ENCODE measurements at places on chromosomes 1 and 21.

DNA sequence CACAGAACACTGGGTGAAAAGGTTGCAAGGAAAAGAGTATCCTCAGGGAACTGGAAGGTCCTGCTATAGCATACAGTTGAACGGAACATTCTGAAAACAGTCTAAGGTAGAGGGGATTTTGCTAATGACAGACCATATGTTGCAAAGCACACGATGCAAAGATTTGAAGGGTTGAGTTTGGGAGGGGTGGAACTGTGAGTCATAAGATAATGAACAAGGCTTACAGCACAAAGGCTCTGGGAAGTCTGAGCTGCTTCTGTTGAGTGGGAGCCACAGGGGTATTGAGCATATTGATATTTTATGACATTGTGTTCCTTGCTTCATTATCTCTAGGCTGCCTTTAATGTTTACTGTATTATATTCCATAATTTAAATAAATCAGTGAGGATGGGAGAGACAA is 104.9 kb downstream of the PLPPR4 start:
- DNase-seq: no peak

GRCh38 chr1:68011657-68012375 is 38.6 kb downstream of the DIRAS3 start:
- no peak for DNase-seq

DNA sequence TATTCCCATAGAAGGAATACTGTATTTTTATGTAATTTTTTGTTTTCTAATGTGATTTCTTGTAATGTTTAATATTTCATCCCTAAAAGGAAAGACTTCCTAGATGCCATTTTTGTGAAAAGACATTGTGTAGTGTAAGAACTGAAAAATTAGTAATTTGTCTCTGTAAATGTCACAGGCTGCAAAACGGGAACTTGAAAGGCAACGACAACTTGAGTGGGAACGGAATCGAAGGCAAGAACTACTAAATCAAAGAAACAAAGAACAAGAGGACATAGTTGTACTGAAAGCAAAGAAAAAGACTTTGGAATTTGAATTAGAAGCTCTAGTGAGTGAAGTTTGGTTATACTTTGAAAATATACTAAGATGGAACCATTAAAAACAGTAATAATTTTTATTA is 132.2 kb downstream of the ITSN1 start:
- DNase-seq: no peak

DNA sequence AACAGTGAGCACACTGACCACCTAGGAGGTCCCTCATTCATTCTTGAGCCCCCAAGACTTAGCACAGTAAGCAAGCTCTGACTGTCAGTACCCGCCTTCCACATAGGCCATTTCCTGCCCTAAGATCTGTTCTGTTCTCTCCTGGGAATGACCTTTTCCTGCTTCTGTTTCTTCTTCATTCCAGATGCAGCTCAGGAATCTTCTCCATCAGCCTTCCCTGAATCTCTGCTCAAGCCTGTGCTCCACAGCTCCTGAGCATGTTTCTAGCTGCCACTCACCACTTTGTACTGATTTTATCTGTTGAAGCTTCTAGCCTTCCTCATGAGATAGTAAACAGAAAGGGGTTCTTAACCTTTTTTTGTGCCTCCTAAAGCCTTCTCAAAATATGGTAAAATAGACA is 56.6 kb downstream of the ZNF281 start:
- no peak for DNase-seq

GRCh38 chr21:30882866-30883597 is 1.7 kb upstream of the KRTAP11-1 start:
- no peak for DNase-seq

- no peak for DNase-seq
These were observed 119.0 kb downstream of the PEX14 start for GRCh38 chr1:10593750-10594149.

DNA sequence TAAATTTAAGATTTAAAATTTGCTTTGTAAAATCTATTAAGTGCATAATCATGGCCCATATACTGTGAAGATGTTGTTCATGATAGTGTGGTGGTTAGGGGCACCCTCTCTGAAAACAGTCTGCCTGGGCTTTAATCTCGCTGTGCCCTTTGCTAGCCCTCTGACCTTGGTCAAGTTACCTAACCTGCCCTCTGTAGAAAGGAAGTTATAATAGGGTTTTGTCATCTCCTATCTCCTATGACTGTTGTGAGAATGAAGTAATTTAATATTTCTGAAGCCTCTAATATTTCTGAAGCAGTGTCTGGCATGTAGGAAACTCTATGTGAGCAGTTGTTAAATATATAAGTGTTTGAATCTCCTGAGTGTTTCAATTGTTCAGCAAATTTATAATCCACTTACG is 116.6 kb upstream of the IVNS1ABP start:
- no peak for DNase-seq

- DNase-seq: no peak
These were observed 17.7 kb downstream of the TCP10L start for GRCh38 chr21:32567626-32568025.

Measured in activated naive CD8-positive, alpha-beta T cell treated with anti-CD3 and anti-CD28 coated beads for 36 hours (primary cell).